ENCODE measurements at places on chromosomes 7 and 10.

DNA sequence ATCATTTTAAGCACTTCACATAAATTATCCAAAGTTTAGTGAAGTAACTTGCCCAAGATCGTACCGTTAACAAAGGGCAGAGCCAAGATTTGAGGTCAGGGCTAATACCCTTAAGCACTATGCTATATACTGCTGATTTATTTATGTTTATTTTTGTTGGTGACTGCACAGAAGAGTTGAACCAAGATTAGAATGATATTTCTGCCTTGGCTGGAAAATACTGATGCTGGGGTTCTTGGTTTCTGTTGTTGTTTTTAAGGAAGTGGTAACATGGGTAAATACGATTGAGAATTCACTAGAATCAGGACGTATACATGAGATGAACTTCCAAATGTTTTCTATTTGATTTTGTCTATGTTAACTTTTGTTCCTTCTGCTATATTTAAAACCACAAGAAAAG, 9.3 kb downstream of the ADD3 start:
- DNase-seq: no peak

- DNase-seq: peak; percentile 55
Measured at GRCh38 chr7:74094224-74095101, 10.9 kb downstream of the LIMK1 start.

GRCh38 chr7:131385039-131385605, 57.4 kb downstream of the MKLN1 start:
- no peak for DNase-seq

DNA sequence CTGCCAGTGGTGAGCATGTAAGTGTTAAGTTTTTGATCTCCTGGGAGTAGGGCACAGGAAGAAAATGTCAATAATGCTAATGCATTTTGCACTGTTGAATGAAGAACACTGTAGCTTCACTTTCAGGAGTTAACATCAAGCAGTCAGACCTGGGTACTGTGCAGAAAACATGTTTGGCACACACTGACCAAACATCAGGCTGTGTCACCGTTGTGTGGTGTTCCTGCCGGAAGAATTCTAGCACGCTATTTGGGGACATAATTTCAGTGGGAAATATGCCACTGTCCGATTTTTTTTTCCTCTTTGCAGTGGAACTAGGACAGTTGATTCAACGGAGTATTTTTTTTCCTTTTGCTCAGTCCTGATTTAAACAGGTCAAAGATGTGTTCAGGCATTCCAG, 24.4 kb upstream of the ABCB5 start:
- no peak for DNase-seq

DNA sequence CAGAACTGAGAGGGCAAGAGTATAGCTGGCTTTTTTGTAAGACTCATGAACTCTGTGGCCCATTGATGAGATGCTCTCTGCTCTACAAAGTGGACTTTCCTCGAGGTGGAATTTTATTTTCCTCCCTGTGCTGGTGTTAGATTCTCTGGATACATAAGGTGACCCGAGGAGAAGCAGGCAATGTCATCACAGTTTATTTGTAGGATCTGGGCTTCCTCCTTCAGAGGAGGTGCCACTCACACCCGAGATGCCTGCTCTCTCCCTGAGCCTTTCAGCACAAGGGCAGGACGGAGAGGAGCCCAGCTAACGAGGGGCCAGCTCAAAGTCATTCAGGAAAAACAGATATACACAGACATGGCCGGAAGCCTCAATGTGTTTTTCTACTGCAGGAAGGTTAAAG, 103.0 kb downstream of the KIAA1217 start:
- no peak for DNase-seq

- no peak for DNase-seq
Measured at GRCh38 chr7:87564296-87564963, 36.3 kb downstream of the ABCB1 start.

DNA sequence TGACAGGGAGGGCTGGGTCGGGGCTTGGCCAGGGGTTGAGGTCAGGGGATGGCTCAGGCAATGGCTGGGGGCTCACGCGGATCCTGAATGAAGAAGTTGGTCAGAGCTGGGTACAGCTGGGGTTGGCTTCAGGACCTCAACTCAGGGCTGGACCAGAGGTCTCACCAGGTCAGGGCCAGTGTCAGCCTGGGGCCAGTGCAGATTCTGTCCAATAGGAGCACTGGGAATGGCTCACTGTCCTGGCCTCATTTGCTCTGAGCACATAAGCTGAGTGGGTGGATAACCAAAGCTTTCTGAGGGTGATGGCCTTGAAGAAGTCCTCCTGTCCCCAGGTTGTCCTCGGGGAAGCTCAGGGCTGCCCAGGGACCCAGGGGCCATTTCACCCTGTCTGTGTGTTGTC, 54.9 kb upstream of the PCBD1 start:
- DNase-seq: no peak

- no peak for DNase-seq
Measured at GRCh38 chr7:155378580-155378934, 79.4 kb upstream of the EN2 start.

DNA sequence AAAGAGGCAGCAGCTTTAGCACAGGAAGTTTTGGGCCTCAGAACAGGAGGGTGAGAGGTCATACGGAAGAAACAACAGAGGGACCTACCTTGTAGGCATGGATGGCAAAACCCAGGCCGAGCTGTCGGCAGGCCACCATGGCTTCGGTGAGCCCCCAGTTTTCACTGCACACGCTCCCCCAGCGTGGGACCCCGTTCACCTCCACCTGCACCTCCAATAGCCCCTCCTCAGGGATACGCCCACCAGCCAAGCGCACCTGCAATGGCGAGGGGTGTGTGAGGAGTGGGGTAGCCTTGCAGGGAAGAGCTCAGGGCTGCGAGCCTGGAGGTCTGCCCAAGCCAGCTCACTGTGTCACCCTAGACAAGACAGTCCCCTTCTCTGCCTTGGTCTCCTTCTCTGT, 11.3 kb downstream of the LOXL4 start:
- no peak for DNase-seq

GRCh38 chr10:119407254-119407777, 135.2 kb downstream of the RGS10 start:
- DNase-seq: no peak

DNA sequence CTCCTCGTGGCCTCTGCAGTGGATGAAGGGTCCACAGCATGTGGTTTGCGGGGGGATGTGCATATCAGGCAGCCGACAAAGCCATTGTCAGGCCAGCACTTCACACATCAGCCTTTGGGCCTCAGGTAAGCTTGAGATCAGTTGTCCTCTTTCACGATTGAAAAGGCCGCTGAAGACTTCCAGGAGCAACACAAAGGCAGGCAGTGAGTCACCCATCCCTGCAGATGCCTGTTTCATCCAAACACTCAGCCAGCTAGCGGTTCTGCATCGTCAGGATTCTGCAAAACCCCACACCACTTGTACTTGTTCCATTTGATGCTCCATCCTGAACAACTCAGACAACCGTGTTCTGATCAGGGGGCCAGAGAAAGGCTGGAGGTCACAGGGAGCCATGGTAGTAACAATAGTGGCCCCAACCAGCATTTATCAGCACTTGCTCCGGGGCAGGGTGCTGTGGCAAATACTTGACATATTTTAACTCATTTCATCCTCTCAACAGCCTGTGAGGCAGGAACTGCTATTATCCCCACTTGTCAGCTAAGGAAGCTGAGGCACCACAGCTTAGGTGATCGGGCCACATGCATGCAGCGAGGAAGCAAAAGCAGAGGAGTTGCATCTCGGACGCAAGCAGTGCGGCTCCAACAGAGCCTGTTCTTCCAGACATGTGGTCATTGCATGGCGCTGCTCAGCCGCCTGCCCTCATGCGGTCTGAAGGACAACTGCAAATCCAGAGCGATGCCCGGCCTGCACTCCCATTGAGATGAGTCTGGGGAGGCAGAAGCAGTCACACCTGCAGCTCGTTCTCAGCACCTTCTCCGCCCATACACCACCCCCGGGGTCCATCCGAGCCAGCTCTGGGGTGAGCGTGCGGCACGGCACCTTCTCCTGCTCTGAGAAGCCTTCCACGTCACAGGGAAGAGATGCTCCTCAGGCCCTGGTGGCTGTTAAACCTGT, 144.9 kb downstream of the PAXIP1 start:
- no peak for DNase-seq

DNA sequence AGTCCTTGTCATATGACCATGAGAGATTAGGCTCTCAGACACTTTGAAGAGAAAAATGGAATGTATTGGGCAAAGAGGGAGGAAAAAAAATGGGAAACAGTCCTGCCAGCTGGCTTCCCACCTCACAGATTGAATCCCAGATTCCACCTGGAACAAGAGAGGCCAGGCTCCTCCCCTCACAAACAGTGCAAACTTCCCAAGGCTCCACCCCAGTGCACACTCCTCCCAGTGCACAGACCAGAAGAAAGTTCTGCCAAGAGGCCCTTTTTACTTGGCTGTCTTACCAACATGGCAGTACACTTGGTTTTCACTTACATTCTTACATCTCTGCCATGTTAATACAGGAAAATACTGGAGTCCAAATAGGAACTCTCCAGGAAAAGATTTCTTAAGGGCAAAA, 202.3 kb downstream of the AHR start:
- no peak for DNase-seq

DNA sequence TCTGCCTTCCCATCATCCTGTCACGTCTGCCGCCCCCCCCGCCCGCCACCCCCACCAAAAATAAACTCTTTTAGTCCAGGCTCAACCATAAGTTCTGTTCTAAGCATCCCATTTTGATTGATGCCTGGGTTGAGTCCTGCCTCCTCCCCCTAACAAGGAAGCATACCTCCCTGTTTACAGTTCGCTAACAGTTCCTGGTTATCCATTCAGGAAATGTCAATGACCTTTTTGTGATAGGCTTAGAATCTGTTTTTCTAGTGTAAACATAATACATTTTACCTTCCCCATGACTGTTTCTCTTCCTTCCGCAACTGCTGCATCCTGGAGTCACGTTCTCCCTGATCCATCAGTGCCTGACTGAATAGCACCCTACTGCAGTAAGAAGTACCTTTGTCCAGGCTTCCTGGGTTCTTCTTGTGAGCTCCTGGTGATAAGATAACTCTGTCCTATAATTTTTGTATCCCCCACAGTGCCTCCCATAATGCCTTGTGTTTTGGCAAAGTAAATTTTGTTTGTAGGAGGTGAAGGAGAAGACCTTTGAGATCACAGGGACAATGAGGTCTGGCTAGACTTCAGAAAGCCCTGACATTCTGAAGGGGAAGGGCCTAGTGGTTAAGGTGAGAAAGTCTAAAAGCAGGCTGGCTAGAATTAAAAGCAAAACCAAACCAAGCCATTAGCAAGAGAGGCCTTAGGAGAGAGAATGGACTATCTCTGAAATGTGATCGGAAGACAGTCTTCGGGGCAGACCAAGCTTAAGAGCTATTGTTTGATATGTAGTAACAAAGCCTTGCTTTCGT, 7.3 kb downstream of the AGFG2 start:
- DNase-seq: no peak

- DNase-seq: no peak
Measured at GRCh38 chr7:43309706-43310022, 197.2 kb downstream of the HECW1 start.

- no peak for DNase-seq
Measured at GRCh38 chr10:38093816-38094157, 350 bp upstream of the ZNF37A start.

DNA sequence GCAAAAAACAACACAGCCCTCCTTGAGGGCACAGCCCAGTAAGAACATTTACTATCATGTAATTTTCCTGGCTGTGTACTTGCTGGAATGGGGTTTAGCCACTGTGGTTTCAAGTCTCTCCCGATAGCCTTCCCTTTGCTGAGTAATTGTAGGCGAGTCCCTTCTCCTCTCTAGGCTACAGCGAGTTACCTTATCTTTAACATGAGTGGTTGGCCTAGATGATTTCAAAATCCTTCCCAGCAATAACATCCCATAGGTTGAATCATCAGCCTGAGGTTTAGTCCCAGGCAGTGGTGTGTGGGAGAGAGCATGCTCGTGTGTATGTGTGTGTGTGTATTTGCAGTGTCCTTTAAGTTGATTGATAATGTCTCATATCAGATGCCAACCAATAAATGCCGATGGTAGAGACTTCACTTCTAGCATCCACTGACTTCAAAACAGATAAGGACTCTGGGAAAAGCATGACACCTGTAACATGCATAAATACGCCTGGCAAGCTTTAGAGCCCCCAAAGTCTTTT, 142.9 kb upstream of the ZMIZ1 start:
- no peak for DNase-seq

GRCh38 chr7:95501261-95501832, 15.6 kb downstream of the ASB4 start:
- DNase-seq: no peak

- no peak for DNase-seq
Measured at GRCh38 chr10:125824736-125825135, 1.4 kb downstream of the BCCIP start.

GRCh38 chr10:2777666-2778355, 289.5 kb upstream of the PFKP start:
- no peak for DNase-seq

GRCh38 chr7:19747740-19748339, 25.6 kb downstream of the TMEM196 start:
- no peak for DNase-seq

- DNase-seq: no peak
Measured at GRCh38 chr7:26477381-26477990, 185.8 kb downstream of the SNX10 start.

GRCh38 chr10:60353519-60354258, 36.0 kb downstream of the ANK3 start:
- DNase-seq: no peak

DNA sequence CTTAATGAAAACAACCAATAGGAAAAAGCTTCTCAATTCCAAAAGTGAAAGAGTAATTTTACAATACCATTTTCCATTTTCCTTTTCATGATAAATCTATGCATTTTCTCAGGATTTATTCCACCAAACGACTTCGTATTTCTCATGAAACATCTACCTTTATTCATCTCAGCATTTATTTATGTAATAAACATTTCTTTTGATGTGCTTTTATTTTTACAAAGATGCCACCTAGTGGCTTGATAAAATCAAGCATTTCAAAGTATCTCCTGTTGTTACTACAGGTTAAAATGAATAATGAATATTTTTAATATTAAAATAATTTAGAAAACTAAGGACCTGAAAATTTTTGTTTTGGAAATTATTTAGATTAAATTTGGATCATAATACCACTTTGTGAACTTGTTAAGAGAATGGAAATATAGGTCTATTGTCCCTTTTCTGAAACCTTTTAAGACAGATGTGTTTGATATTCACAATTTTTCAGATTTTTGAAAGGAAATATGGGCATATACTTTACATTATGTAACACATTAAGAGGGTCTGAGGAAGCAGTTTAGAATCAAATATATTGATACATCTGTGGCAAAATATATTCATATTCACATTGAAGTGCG, 2.7 kb upstream of the IQUB start:
- no peak for DNase-seq

GRCh38 chr10:77849039-77849664, 77.4 kb downstream of the DLG5 start:
- DNase-seq: no peak

- no peak for DNase-seq
Measured at GRCh38 chr10:119347181-119347974, 140.0 kb downstream of the GRK5 start.
